ENCODE measurements at places on chromosomes 2 and 18. TPM values are rescaled to one million over a fixed set of nuclear protein-coding genes. Genes with fewer than 3 reads are reported as not detected.

DNA sequence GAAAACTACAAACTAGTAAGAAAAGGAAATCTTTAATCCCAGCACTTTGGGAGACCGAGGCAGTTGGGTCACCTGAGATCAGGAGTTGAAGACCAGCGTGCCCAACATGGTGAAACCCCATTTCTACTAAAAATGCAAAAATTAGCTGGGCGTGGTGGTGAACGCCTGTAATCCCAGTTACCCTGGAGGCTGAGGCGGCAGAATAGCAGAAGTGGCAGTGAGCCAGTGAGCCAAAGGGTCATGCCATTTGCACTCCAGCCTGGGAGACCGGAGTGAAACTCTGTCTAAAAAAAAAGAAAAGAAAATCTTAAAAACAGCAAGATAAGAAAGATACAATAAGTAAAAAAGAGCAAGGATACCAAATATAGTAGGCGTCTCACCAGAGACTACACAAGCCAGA lies 502.9 kb upstream of the ID2 start:
- no peaks in the 10 kb centered on the region for H3K27me3 ChIP-seq
- H3K27ac ChIP-seq: no peak overlapping the region
- DNase-seq: no peak

DNA sequence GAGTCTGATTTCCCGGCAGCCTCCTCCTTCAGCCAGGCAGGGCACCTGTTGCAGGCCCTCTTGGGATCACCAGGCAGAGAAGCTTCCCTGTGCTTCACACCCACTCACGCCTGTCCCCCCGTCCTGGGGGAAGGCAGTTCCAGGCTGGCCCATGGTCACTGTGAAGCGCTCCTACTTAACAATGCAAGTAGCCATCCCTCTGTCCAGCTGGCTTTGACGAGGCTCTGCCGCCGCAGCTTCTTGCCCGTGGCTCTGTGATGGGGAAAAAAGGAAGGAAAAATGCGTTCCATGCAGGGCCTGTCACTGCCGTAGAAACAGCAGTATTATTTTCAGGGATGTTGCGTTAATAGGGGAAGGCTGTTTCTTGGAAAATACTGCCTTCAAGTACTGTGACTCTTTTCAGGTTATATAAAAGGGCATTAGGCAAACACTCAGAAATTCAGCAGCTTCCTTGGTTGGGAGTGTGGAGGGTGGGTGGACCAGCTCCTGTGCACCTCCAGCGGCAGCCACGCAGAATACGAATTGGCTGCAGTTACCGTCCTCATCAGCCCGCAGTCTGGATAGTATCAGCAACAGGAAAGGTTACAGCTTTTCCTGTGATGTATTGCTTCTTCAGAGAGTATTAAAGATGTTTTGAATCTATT lies 232.3 kb downstream of the KLHL29 start:
- no peak for DNase-seq
- H3K4me1 ChIP-seq: peaks cover 11% of the 10 kb centered on the region
- no peaks in the 10 kb centered on the region for H3K36me3 ChIP-seq
- peaks cover 4% of the 10 kb centered on the region for H3K27me3 ChIP-seq

- no peaks in the 10 kb centered on the region for H3K4me1 ChIP-seq
- H3K27me3 ChIP-seq: peaks cover 23% of the 10 kb centered on the region
- H3K27ac ChIP-seq: no peak overlapping the region
- H3K36me3 ChIP-seq: no peaks in the 10 kb centered on the region
These were observed 1.4 kb downstream of the FIGN start for GRCh38 chr2:163734401-163734800.

- DNase-seq: no peak
- H3K27ac ChIP-seq: no peak overlapping the region
- H3K27me3 ChIP-seq: no peaks in the 10 kb centered on the region
- no peaks in the 10 kb centered on the region for H3K36me3 ChIP-seq
- H3K4me3 ChIP-seq: no peak overlapping the region
These were observed 76.2 kb downstream of the CDK15 start for GRCh38 chr2:201882353-201883090.

- H3K27ac ChIP-seq: no peak overlapping the region
- peaks cover 16% of the 10 kb centered on the region for H3K36me3 ChIP-seq
- H3K4me3 ChIP-seq: no peak overlapping the region
- H3K27me3 ChIP-seq: no peaks in the 10 kb centered on the region
- no peak for DNase-seq
- H3K4me1 ChIP-seq: peaks cover 3% of the 10 kb centered on the region
These were observed 104.4 kb downstream of the STRN start for GRCh38 chr2:36861896-36862295.

DNA sequence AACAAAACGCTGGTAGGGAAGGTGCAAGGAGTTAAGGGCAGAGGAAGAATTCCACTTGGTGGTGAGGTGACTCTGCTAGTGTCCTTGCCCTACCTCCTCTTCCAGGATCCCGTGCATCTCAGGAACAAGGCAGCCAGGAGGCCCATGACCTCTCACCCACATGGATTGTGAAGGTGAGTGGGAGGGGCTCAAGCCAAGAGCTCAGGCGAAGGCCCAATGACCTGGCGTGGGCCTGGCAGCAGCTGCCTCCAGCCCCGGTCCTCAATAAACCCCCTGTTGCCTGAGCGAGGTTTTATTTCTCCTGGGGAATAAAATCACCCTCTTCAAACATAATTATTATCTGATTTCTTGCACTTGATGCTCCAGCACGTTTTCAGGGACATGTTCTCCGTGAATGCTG lies 28.2 kb downstream of the LAMA1 start:
- H3K4me1 ChIP-seq: no peaks in the 10 kb centered on the region
- no peaks in the 10 kb centered on the region for H3K27me3 ChIP-seq
- H3K27ac ChIP-seq: no peak overlapping the region
- no peak overlapping the region for H3K4me3 ChIP-seq
- no peaks in the 10 kb centered on the region for H3K36me3 ChIP-seq

DNA sequence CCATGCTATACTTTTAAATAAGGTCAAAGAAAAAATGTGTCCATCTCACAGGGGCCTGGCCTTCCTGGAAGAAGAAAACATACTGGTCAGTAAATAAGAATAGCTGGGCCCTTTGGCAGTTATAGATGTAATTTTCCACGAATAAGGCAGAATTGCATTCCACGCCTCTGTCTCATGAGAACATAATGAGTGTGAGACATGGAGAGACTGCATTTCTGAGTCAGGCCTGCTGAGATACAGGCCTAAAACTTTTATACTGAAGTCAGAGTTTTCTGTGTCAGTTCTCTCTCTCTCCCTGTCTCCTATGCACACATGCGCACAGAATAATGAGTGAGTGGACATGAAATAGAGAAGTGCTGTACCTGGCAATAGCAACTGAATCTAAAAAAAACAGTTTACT lies 20.4 kb upstream of the IL1R1 start:
- no peaks in the 10 kb centered on the region for H3K36me3 ChIP-seq
- no peaks in the 10 kb centered on the region for H3K4me1 ChIP-seq
- H3K27me3 ChIP-seq: no peaks in the 10 kb centered on the region
- no peak overlapping the region for H3K27ac ChIP-seq

- peaks cover 10% of the 10 kb centered on the region for H3K4me1 ChIP-seq
- no peak for DNase-seq
- H3K36me3 ChIP-seq: no peaks in the 10 kb centered on the region
- H3K4me3 ChIP-seq: peak within 1 kb of the TSS; percentile 52
These were observed at the start of gene REEP1 for GRCh38 chr2:86337244-86337835. REEP1 (minus strand) TSS chr2:86337626; CDS start chr2:86337510, 116 bp downstream.

IL36A gene
- polyA plus RNA-seq: not detected

ALPG gene
- not detected for polyA plus RNA-seq

ALK gene
- polyA plus RNA-seq: 1.5 TPM

TOGARAM2 gene
- polyA plus RNA-seq: 2.1 TPM
